ENCODE measurements at places on chromosomes 1 and 21.

GRCh38 chr21:33858667-33859372 is 56.8 kb downstream of the ATP5PO start:
- no peak for DNase-seq

DNA sequence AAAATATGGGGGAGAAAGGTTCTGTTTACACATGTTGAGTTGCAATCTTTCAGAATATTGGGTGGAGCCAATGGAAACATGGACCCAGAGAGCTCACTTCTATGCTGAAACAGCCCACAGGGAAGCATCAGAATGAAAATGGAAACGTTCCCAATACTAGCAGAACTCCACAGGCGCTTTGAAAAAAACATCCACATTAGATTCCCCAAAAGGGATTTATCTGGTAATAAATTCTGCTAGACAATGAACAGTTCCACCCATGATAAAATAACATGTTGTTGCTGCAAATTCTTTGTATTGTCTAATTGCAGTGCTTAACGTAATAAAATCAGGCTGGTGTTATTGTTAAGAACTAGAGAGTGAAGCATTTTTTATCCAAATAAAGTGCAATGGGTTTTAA is 197.0 kb downstream of the GABPA start:
- DNase-seq, result no peak

DNA sequence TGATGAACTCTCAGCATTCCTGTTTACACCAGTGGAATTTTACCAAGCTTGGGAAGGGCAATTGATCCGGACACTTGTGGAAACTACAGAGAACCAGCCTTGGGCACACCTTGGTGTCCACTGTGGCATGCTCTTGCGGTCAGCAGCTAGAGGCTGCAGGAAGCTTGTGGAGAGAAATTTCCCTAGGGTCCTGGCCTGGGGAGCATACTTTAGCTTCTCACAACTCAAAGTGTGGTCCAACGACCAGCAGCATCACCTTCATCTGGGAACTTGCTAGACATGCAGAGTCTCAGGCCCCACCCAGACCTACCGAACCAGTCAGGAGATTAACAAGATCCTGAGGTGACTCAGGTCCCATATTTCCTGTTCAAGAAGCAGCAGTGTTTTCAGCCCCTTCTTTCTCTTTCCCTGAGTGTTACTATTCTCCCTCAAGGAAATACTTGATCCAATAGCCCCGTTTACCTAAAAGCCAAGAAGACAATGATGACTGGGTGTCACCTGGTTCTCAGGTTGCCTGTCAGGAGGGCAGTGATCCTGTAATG is 55.7 kb upstream of the KCNE2 start:
- DNase-seq, result no peak

GRCh38 chr1:39647247-39647646 is 7.8 kb upstream of the HEYL start:
- no peak for DNase-seq

DNA sequence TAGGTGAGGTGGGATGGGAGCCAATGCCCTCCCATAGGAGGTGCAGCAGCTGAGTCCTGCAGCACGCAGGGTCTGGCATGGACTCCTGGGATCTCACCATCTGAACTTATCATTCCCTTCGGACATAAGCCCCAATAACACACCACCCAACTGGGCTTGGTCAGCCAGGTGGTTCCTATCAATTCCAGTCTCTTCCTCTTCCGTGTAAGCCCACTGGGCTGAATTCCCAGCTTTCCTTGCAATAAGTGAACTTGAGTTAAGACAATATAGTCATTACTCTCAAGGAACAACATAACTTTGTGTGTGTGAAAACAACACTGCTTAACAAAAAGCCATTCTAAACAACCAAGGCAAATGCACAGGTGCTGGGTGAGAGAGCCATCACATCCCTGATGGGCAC is 86.6 kb upstream of the EDN2 start:
- no peak for DNase-seq

- DNase-seq, result no peak
Observed at GRCh38 chr1:46280092-46280491, 23.3 kb downstream of the LRRC41 start.

- DNase-seq, result no peak
Observed at GRCh38 chr21:35395728-35396127, 346.6 kb upstream of the RUNX1 start.

GRCh38 chr1:154895798-154896197 is 25.7 kb upstream of the KCNN3 start:
- DNase-seq, result peak; percentile 37

- DNase-seq, result no peak
Observed at GRCh38 chr1:167438171-167439138, 79.9 kb downstream of the CD247 start.

GRCh38 chr1:162062542-162063015 is 6.9 kb upstream of the NOS1AP start:
- DNase-seq, result no peak

Data from AG10803 (cell line).